T-cell (primary cell): ENCODE measurements at places on chromosomes 11 and 22.
A peak's percentile ranks its signal among the peaks of the same experiment; 100 is the strongest.

GRCh38 chr11:128189823-128190222, 397.5 kb downstream of the ETS1 start:
- peak overlapping the region; percentile 3 for H3K27ac ChIP-seq
- no peak for DNase-seq
- no peak overlapping the region for H3K4me3 ChIP-seq
- no peaks in the 10 kb centered on the region for H3K36me3 ChIP-seq
- no peaks in the 10 kb centered on the region for H3K27me3 ChIP-seq

DNA sequence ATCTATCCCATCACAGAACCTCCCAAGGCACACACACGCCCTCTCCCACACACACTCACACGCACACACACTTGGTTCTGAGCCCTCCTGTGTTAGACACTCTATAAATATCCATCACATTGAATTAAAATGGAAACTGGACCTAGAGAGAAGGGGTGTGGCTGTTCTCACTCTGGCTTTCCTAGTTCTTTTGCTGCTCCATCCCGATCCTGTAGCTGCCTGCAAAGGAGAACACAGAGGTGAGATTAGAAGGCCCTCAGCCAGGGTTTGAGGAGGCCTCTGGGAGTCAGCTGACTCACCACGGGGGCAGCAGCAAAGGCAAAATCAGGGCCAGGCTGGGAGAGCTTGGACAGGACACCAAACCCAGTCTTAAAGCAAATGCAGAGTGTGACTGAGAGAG, 192.3 kb upstream of the CADM1 start:
- H3K4me3 ChIP-seq, result no peak overlapping the region
- no peaks in the 10 kb centered on the region for H3K4me1 ChIP-seq
- H3K36me3 ChIP-seq, result no peaks in the 10 kb centered on the region
- no peaks in the 10 kb centered on the region for H3K27me3 ChIP-seq
- no peak overlapping the region for H3K27ac ChIP-seq
- no peak for DNase-seq

- H3K36me3 ChIP-seq, result peaks cover 36% of the 10 kb centered on the region
- H3K4me1 ChIP-seq, result no peaks in the 10 kb centered on the region
- no peak overlapping the region for H3K4me3 ChIP-seq
- H3K27me3 ChIP-seq, result no peaks in the 10 kb centered on the region
- no peak for DNase-seq
- no peak overlapping the region for H3K27ac ChIP-seq
Measured at GRCh38 chr11:14861680-14862079, 30.4 kb downstream of the CYP2R1 start.

DNA sequence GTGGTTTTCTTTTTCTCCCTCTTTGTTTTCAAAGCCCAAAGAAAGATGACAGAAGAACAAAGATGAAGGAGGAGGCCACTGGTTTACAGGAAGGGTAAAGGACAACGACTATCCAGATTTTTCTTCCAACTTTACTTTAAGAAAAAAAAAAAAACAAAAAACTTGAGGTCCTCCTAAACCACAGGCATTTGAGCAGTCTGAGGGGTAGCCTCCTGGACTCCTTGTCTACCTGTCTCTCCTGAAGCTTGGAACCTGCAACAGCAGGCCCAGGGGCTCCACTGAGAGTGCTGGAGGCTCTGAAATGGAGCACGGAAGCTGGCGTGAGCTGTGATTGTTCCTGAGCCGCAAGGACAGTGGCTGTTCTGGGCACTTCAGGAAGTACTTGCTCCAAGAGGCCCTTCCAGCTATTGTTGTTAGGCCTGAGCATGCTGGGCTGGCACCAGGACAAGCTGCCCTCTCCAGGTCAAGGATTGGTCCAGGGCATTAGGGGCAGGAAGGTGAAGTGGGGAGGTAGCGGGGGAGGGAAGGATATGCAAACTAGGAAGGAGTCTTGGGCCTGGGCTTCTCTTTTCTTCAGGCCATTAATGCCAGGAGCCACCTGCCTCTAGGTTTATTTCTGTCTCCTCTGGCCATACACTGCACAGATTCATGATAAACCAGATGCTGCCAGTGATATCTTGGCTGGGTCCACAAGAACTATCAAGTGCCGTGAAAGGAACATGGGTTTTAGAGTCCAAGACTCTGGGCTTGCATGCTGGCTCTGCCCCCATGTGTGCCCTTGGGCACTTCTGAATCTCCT, 147.3 kb downstream of the CCDC34 start:
- no peak overlapping the region for H3K4me3 ChIP-seq
- H3K27me3 ChIP-seq, result no peaks in the 10 kb centered on the region
- no peaks in the 10 kb centered on the region for H3K36me3 ChIP-seq
- no peaks in the 10 kb centered on the region for H3K4me1 ChIP-seq

- no peak overlapping the region for H3K4me3 ChIP-seq
- no peaks in the 10 kb centered on the region for H3K36me3 ChIP-seq
- no peaks in the 10 kb centered on the region for H3K27me3 ChIP-seq
- no peak for DNase-seq
Measured at GRCh38 chr22:34879001-34879400, 187.0 kb upstream of the ISX start.

- DNase-seq, result no peak
- no peaks in the 10 kb centered on the region for H3K27me3 ChIP-seq
- H3K4me3 ChIP-seq, result no peak overlapping the region
- peaks cover 34% of the 10 kb centered on the region for H3K4me1 ChIP-seq
Measured at GRCh38 chr11:82899186-82899820, 927 bp downstream of the PRCP start.

GRCh38 chr11:74141241-74141695, 29.5 kb downstream of the C2CD3 start:
- H3K4me3 ChIP-seq, result no peak overlapping the region
- H3K27ac ChIP-seq, result no peak overlapping the region
- no peak for DNase-seq
- H3K36me3 ChIP-seq, result peaks cover 27% of the 10 kb centered on the region
- no peaks in the 10 kb centered on the region for H3K4me1 ChIP-seq
- H3K27me3 ChIP-seq, result no peaks in the 10 kb centered on the region

- no peaks in the 10 kb centered on the region for H3K27me3 ChIP-seq
- no peaks in the 10 kb centered on the region for H3K4me1 ChIP-seq
- H3K36me3 ChIP-seq, result peaks cover 5% of the 10 kb centered on the region
- DNase-seq, result no peak
Measured at GRCh38 chr11:14255238-14255534, 103.8 kb downstream of the RRAS2 start.

- H3K4me1 ChIP-seq, result no peaks in the 10 kb centered on the region
- no peaks in the 10 kb centered on the region for H3K36me3 ChIP-seq
- peaks cover 8% of the 10 kb centered on the region for H3K27me3 ChIP-seq
- DNase-seq, result no peak
- H3K4me3 ChIP-seq, result no peak overlapping the region
Measured at GRCh38 chr22:32696089-32696488, 105.4 kb upstream of the TIMP3 start.

DNA sequence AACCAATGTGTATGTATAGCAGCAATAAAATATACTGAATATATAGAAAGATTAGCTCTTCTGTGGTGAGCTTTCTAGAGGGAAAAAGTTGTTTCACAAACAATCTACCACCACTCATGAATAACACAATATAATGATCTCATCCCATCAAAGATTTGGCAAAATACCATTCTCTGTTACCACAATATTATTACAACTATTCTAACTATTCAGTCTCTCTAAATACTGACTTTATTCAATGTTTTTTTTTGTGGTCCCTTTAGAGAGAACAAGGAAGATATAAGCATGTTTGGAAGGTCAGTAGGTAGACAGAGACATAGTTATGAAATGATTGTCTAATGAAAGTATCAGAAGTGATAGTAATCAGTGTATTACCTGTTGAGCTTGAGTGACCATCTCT, 7.8 kb downstream of the CCDC90B start:
- no peak for DNase-seq
- no peaks in the 10 kb centered on the region for H3K27me3 ChIP-seq
- no peaks in the 10 kb centered on the region for H3K36me3 ChIP-seq

DNA sequence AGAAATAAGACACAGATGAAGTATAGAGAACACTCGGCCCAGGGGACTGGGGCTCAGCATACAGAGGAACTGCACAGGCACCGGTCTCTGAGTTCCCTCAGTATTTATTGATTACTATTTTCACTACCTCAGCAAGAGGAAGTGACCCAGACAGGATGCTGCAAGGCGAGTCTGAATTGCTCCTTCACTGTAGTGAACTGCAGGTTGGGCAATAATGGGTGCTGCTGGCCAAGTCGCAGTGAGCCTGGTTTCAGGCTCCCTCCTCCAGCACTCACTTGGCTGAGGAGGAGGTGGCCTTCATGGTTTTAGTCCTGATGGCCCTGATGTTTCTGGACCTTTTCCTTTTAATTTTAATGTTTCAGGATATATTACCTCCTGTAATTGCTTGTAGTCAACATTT, 10.4 kb downstream of the OR52K2 start:
- H3K4me3 ChIP-seq, result no peak overlapping the region
- H3K27me3 ChIP-seq, result no peaks in the 10 kb centered on the region
- H3K36me3 ChIP-seq, result no peaks in the 10 kb centered on the region
- no peak overlapping the region for H3K27ac ChIP-seq

DNA sequence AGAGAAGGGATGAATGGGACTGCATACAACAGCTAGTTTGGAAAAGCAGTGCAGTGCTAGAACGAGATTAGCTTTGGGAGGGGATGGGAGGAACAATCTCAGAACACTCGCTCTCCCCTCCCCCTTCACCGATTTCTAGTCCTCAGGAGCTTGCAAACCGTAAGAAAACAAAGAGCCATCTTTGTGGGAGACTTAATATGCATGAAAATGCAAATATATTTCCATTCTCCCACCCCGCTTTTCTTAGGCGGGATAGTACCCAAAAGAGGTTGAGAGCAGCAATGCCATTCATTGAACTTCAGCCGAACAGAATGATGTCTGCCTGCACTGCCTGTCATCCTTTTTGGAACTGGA, 1.1 kb downstream of the SPINDOC start:
- peaks cover 7% of the 10 kb centered on the region for H3K4me1 ChIP-seq
- no peaks in the 10 kb centered on the region for H3K27me3 ChIP-seq
- peak overlapping the region; percentile 41 for H3K27ac ChIP-seq
- H3K36me3 ChIP-seq, result peaks cover 14% of the 10 kb centered on the region

- no peak overlapping the region for H3K27ac ChIP-seq
- no peaks in the 10 kb centered on the region for H3K36me3 ChIP-seq
- H3K4me1 ChIP-seq, result no peaks in the 10 kb centered on the region
- peaks cover 3% of the 10 kb centered on the region for H3K27me3 ChIP-seq
- no peak overlapping the region for H3K4me3 ChIP-seq
Measured at GRCh38 chr11:127042445-127042844, 41.9 kb upstream of the KIRREL3 start.

DNA sequence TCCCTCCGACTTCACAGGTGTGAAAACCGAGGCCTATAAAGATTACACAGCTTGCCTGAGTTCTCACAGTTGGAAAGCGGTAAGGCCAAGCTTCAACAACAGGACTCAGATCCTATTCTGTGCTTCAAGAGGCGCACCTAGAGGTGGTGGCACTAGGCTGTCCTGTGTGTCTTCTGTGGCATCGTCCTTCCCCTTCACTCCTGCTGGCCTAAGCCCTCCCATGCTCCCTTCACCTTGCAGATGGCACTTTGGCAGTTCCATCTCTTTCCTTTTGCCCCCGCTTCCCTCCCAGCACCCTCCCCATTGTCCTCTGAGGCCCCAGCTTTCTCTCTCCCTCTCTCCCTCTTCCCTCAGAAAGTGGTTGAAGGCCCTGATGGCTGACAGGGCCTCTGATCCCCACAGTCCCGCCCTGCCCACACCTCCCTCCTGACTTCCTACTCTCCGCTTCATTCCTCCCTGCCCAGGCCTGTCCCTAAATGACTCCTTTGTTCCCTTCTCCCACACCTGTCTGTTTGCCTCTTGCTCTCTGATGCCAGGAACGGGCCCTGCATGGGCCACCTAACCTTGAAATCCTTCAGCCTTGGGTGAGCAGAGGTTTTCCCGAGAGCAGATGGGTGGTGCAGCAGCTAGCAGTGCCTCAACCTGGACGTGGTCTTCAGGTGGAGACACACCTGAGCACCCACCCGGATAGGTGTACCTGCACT, 5.8 kb downstream of the TRIM29 start:
- DNase-seq, result no peak
- H3K36me3 ChIP-seq, result no peaks in the 10 kb centered on the region
- no peaks in the 10 kb centered on the region for H3K4me1 ChIP-seq
- H3K4me3 ChIP-seq, result no peak overlapping the region

- DNase-seq, result no peak
- H3K4me3 ChIP-seq, result no peak overlapping the region
- H3K36me3 ChIP-seq, result no peaks in the 10 kb centered on the region
- peaks cover 3% of the 10 kb centered on the region for H3K27me3 ChIP-seq
Measured at GRCh38 chr11:4826425-4826824, 5.3 kb downstream of the OR51F2 start.

- no peak for DNase-seq
- no peaks in the 10 kb centered on the region for H3K36me3 ChIP-seq
- no peak overlapping the region for H3K4me3 ChIP-seq
- H3K27me3 ChIP-seq, result peaks cover 2% of the 10 kb centered on the region
- no peaks in the 10 kb centered on the region for H3K4me1 ChIP-seq
- no peak overlapping the region for H3K27ac ChIP-seq
Measured at GRCh38 chr11:131903074-131903473, 532.7 kb downstream of the NTM start.

DNA sequence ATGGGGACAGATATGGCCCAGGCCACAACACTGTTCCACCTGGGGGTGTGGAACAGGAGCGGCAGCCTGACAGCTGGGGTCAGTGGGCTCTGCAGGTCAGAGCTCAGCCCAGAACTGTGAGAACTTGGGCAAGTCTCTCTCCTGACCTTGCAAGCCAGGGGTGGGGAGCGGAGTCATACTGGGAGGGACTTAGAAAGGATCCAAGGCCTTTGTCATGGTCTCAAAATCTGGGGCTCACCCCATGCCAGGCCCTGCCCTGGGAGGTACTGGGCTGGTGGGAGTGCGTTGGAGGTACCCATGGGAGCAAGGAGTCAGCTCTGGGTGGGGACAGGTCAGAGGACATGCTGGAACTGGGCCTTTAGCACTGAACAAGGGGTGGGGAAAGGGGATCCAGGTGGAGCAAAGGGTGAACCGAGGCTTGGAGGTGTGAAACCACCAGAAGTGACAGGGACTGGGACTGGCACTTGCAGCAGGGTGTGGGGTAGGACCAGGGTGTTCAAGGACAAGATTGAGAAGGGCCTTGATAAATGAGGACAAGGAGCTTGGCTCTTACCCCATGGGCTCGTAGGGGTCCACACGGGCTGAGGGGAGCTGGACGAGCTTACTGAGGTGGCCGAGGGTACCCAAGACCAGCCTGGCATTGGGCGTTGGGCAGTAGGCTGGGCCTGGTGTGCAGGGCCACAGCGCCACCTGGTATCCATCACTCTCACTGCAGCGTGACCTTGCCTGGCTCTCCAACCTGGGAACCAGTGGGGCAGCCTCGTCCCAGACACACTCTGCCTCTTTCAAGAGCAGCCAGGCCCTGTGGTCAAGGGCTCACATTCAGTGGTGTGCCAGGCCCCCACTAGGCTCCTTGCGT, 7.4 kb upstream of the PMM1 start:
- no peak for DNase-seq
- no peaks in the 10 kb centered on the region for H3K4me1 ChIP-seq
- no peaks in the 10 kb centered on the region for H3K27me3 ChIP-seq
- H3K27ac ChIP-seq, result no peak overlapping the region
- H3K4me3 ChIP-seq, result no peak overlapping the region

DNA sequence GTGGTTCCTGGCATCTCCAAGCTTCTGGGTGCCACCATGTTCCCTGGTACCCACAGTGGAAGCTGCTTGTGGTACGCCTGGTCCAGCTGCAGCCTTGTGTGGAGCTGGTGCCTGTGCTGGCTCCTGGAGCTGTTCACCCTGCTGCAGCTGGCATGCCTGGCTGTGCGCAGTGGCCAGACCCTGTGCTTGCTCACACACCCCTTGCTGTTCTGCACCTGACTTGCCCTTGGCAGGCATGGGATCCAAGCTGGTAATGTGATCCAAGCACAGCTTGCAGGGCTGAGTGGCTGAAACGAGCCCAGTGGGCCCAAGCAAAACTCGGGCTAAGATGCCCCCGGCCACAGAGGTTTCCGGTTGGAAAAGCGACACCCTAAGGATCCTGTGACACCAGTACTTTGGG, 104.7 kb upstream of the CLMP start:
- H3K4me1 ChIP-seq, result peaks cover 9% of the 10 kb centered on the region
- no peak for DNase-seq
- no peaks in the 10 kb centered on the region for H3K27me3 ChIP-seq
